ENCODE measurements at places on chromosomes 7 and 10. TPM values are rescaled to one million over a fixed set of nuclear protein-coding genes. Genes with fewer than 3 reads are reported as not detected.

Gene FEZF1
- total RNA-seq = 330 TPM

Gene HYAL4
- total RNA-seq = not detected

Gene MSMB
- total RNA-seq = not detected

Gene TSPAN13
- 41.2 TPM for total RNA-seq

Gene ZNF488
- not detected for total RNA-seq

Gene COX19
- total RNA-seq = 15.1 TPM

Gene CLDN15
- total RNA-seq = 4.6 TPM

Gene KIAA1549
- total RNA-seq = 4.8 TPM

- no peak overlapping the region for H3K27ac ChIP-seq
- DNase-seq = no peak
- no peak overlapping the region for H3K4me3 ChIP-seq
- H3K36me3 ChIP-seq = no peaks in the 10 kb centered on the region
- no peaks in the 10 kb centered on the region for H3K4me1 ChIP-seq
These were observed 252.9 kb downstream of the MAD1L1 start for GRCh38 chr7:1979591-1980560.

DNA sequence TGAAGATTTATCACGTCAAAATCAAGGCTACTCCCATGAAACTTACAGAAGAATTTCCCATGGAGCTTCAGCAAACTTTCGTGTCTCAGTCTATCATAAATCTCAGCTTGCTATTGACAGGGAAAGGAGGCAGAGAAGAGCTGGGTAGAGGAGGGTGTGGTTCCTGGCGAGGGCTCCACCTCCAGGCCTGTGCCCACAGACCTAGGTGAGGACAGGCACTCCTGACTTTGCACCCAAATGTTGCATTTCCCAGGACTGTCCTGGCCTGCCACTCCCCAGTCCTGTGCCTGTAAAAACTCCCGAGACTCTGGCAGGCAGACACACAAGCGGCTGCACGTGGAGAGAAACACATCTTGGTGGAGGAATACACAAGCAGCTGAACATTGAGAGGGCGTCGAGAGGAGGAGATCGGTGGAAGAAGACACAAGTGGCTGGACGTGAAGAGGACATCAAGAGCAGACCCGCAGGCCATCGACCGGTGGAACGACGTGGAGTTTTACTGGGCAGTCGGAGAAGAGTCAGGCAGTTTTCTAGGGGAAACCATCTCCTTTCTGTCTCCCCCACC, 145.1 kb downstream of the CTNNA3 start:
- no peaks in the 10 kb centered on the region for H3K27me3 ChIP-seq
- no peaks in the 10 kb centered on the region for H3K4me1 ChIP-seq
- H3K27ac ChIP-seq = no peak overlapping the region

DNA sequence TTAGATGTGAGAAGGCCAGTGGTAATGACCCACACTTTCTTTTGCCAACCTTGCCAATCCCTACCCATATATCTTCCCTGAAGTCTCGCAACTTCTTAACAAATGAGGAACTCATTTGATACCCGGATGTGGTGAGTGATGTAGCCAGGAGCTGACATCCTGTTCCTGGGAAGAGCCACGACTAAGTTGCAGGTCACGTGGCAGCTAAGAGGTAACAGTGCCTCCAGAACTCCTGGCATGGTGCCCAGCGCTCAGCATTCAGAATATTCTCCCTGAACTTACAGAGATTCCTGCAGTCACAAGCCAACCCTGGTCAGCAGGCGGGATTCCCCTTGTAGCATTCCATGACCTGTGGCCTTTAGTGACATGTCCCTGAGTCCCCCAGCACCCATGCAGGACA, 282.5 kb downstream of the GALNT17 start:
- no peak overlapping the region for H3K4me3 ChIP-seq
- DNase-seq = no peak

GRCh38 chr10:122206471-122207065, 64.5 kb upstream of the BTBD16 start:
- no peak for DNase-seq
- no peak overlapping the region for H3K4me3 ChIP-seq
- peaks cover 7% of the 10 kb centered on the region for H3K4me1 ChIP-seq
- H3K36me3 ChIP-seq = no peaks in the 10 kb centered on the region
- no peaks in the 10 kb centered on the region for H3K27me3 ChIP-seq
- no peak overlapping the region for H3K27ac ChIP-seq

DNA sequence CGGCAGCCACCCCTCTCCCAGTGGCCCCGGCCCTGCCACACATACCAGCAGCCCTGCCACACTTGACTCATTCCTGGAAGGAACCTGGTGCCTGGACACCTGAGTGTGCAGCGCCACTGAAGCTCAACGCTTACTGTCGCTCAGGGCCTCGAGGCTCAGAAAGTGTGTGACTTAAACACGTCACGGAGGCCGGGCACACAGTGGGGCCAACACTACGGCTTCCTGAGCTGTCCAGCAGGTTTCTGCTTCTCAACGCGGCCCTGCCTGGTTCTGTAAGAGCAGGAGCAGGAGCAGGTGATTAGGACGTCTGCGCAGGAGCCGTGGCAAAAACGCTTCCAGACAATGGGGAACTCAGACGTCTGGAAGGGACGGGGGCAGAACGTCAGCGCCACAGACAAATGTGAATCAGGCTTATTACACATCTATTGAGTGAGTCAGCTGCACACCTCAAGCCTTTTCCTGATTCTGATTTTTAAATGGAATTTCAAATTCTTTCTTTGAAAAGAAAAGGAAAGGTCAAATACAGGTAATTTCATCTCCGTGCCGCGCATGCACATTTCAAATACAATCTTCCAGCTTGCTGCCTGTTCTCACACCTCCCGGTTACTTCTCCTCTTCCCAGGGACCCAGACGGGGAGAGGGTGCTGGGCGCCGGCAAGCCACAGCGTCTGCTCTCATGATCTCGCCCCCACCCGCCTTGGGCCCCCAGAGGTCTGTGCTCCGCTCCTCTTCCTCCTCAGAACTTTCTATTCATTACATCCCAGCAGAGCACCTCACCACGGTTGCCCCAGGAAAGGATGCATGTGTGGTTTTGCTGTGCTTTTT, 66.6 kb downstream of the ADARB2 start:
- no peaks in the 10 kb centered on the region for H3K36me3 ChIP-seq
- H3K27ac ChIP-seq = no peak overlapping the region
- H3K27me3 ChIP-seq = no peaks in the 10 kb centered on the region
- no peak overlapping the region for H3K4me3 ChIP-seq
- no peaks in the 10 kb centered on the region for H3K4me1 ChIP-seq
- no peak for DNase-seq

GRCh38 chr7:112930787-112931186, 140.6 kb upstream of the TMEM168 start:
- no peak for DNase-seq
- no peaks in the 10 kb centered on the region for H3K36me3 ChIP-seq
- H3K27ac ChIP-seq = no peak overlapping the region
- no peaks in the 10 kb centered on the region for H3K27me3 ChIP-seq
- peaks cover 31% of the 10 kb centered on the region for H3K4me1 ChIP-seq

DNA sequence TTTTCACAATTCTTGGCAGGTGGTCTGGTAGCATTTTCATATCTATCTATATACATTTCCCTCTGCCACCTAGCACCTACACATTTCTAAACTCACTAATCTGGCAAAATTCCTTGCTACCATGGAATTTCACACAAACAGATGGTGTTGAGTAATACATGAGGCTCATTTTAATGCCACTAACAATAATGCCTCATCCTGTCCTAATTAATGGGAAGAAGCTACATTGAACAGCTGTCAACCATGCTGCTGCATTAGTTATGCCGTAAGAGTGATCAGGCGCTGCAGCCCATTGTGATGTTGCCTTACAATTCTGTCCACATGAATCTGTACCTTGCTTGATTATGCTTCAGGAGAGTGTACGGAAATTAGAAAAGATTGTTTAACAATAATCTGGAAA, 23.2 kb downstream of the COL1A2 start:
- no peak overlapping the region for H3K27ac ChIP-seq
- no peaks in the 10 kb centered on the region for H3K27me3 ChIP-seq
- no peaks in the 10 kb centered on the region for H3K4me1 ChIP-seq
- H3K36me3 ChIP-seq = peaks cover 4% of the 10 kb centered on the region

GRCh38 chr7:92641921-92642511, 51.8 kb upstream of the FAM133B start:
- H3K27me3 ChIP-seq = no peaks in the 10 kb centered on the region
- H3K27ac ChIP-seq = no peak overlapping the region
- no peak overlapping the region for H3K4me3 ChIP-seq
- no peak for DNase-seq
- H3K4me1 ChIP-seq = peaks cover 7% of the 10 kb centered on the region

- no peak overlapping the region for H3K27ac ChIP-seq
- DNase-seq = no peak
- no peaks in the 10 kb centered on the region for H3K36me3 ChIP-seq
- peaks cover 21% of the 10 kb centered on the region for H3K4me1 ChIP-seq
- H3K4me3 ChIP-seq = no peak overlapping the region
These were observed 108.6 kb upstream of the COL1A2 start for GRCh38 chr7:94286111-94286510.

- DNase-seq = no peak
- H3K27ac ChIP-seq = no peak overlapping the region
- peaks cover 22% of the 10 kb centered on the region for H3K4me1 ChIP-seq
- H3K36me3 ChIP-seq = no peaks in the 10 kb centered on the region
- no peak overlapping the region for H3K4me3 ChIP-seq
These were observed 337.6 kb downstream of the FRMD4A start for GRCh38 chr10:13993169-13993568.

- H3K36me3 ChIP-seq = no peaks in the 10 kb centered on the region
- H3K4me1 ChIP-seq = no peaks in the 10 kb centered on the region
- no peaks in the 10 kb centered on the region for H3K27me3 ChIP-seq
These were observed 43.4 kb downstream of the TMEM130 start for GRCh38 chr7:98826387-98826786.

- no peaks in the 10 kb centered on the region for H3K4me1 ChIP-seq
- no peak overlapping the region for H3K4me3 ChIP-seq
- DNase-seq = no peak
These were observed 82.7 kb upstream of the TFEC start for GRCh38 chr7:116113310-116113709.

DNA sequence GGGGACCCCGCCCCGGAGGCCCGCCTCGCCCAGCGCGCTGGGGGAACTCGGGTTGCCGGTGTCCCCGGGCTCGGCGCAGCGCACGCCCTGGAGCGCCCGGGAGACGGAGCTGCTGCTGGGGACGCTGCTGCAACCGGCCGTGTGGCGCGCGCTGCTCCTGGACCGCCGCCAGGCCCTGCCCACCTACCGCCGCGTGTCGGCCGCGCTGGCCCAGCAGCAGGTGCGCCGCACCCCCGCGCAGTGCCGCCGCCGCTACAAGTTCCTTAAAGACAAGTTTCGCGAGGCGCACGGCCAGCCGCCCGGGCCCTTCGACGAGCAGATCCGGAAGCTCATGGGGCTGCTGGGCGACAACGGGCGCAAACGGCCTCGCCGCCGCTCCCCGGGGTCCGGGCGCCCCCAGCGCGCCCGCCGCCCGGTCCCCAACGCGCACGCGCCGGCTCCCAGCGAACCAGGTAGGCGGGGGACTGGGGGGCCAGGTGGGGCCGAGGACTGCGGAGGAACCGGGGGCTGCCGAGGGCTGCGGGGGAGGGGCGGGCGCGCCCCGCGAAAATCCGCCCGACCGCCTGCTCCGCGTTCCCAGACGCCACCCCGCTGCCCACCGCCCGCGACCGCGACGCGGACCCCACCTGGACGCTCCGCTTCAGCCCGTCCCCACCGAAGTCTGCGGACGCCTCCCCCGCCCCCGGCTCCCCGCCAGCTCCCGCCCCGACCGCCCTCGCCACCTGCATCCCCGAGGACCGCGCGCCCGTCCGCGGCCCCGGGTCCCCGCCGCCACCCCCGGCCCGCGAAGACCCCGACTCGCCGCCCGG, 574 bp downstream of the UTF1 start:
- H3K4me3 ChIP-seq = peak overlapping the region; percentile 48

DNA sequence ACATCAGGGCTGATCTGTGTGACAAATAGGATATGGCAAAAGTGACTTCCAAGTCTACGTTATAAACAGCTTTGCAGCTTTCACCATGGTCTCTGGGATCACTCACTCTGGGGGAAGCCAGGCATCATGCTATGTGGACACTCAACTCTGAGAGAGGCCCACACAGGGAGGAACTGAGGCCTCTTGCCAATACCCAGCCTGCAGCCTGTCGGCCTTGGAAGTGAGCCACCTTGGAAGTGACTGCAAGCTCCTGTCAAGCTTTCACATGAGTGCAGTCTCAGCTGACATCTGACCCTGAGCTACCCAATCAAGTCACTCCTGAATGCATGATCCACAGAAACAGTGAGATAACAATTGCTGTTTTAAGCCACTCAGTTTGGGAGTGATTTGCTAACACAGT, 56.5 kb downstream of the MMRN2 start:
- peaks cover 8% of the 10 kb centered on the region for H3K4me1 ChIP-seq
- DNase-seq = no peak
- H3K27me3 ChIP-seq = no peaks in the 10 kb centered on the region
- H3K4me3 ChIP-seq = no peak overlapping the region
- no peak overlapping the region for H3K27ac ChIP-seq

DNA sequence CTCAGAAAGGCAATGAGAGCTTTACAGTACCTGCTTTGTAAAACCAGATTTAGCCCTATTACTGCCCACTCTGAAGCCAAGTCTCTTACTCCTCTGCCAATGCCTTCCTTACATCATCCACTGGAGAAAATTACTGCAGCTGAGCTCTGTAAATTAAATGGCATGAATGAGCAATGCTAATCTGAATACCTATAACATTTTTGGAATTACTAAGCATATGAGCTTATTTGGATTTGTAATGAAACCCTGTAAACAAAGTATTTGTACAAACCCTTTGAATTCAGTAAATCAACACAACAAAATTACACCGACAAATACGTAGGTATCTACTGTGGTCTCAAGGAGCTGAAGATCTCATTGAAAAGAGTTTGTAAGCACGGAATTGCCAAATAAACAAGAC, 12.1 kb upstream of the CCNY start:
- no peak overlapping the region for H3K27ac ChIP-seq
- H3K27me3 ChIP-seq = no peaks in the 10 kb centered on the region
- no peaks in the 10 kb centered on the region for H3K36me3 ChIP-seq
- no peak overlapping the region for H3K4me3 ChIP-seq

All from neural progenitor cell (in vitro differentiated cells).